ENCODE measurements at places on chromosomes 5 and 9. TPM values are rescaled to one million over a fixed set of nuclear protein-coding genes. Genes with fewer than 3 reads are reported as not detected.

The LCN9 gene
- total RNA-seq, result not detected

- no peaks in the 10 kb centered on the region for H3K36me3 ChIP-seq
- DNase-seq, result peak; percentile 27
- peaks cover 3% of the 10 kb centered on the region for H3K4me1 ChIP-seq
- no peak overlapping the region for H3K27ac ChIP-seq
- H3K4me3 ChIP-seq, result no peak overlapping the region
Measured at GRCh38 chr9:99296291-99296951, 74.3 kb downstream of the SEC61B start.

DNA sequence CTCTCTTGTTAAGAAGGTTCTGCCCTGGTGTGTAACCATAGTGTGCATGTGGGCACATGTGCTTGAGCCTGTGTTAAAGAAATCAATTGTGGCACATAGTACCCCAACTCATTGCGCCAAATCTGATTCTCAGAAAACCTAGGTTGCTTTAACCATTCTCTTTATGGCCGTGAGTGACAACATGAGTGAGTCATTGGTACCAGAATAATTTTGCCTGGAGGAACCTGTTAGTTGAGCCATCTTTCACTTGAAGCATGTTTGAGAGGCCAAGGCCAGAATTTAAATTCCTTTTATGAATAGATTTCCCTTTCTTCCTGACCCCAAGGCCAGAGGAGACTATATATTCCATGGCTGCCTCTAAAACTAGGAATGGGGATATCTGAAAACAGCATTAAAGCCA, 35.2 kb upstream of the SLC36A2 start:
- peaks cover 5% of the 10 kb centered on the region for H3K27me3 ChIP-seq
- H3K27ac ChIP-seq, result no peak overlapping the region
- no peak for DNase-seq

DNA sequence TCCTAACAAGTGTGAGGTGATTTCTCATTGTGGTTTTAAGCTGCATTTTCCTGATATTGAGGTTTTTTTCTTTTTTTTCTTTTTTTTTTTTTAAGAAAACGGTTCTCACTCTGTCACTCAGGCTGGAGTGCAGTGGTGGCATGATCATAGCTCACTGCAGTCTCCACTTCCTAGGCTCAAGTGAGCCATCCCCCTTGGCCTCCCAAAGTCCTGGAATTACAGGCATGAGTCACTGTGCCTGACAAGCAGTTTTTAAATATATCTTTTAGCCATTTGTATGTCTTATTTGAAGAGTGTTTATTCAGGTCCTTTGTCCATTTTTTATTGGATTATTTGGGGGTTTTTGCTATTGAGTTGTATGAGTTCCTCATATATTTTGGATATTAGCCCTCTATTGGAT, 53.8 kb downstream of the GCNT1 start:
- H3K36me3 ChIP-seq, result no peaks in the 10 kb centered on the region
- peaks cover 4% of the 10 kb centered on the region for H3K4me1 ChIP-seq
- no peak overlapping the region for H3K4me3 ChIP-seq
- no peak overlapping the region for H3K27ac ChIP-seq

DNA sequence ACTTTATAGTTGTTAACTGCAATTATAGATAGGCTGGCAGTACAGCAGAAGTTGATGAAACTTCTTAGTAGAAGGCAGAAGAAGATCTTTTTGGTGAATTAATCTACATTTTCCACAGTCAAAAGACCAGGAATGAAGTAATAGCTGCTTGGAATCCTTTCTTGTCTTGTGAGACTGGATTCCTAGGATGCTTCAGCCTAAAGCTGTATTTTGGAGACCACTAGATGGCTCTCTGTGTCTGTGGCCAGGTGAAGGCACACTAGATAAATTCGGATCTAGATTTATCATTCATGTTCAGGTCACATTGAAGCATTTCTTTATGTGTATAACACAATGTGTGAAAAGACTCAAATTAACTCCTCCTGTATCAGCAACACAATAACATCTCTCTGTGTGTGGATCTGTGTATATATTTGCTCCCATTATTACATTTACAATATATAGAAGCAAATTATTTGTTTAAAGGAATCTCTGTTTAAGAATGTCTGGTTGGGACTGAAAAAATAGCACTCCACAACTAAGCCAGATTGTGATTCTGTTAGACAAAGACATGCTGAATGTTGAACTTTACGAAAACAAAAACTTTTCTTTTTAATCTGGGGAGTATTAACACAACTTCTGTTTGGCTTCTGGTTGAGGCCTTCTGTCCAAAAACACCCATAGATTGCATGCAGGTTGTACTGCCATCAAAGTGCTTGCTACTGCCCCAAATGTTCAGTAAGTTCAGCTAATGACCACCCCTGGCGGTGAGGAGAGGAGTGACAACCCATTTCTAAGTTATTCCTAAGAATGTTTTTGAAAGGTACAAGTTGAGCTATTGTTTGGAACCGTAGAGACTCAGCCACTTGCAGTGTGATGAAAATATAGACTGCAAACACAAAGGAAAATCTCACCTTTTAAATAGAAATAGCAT, 10.6 kb downstream of the GRIN3A start:
- no peaks in the 10 kb centered on the region for H3K36me3 ChIP-seq
- no peaks in the 10 kb centered on the region for H3K4me1 ChIP-seq
- DNase-seq, result peak; percentile 14
- H3K4me3 ChIP-seq, result no peak overlapping the region
- H3K27ac ChIP-seq, result no peak overlapping the region

The SLCO6A1 gene
- total RNA-seq, result not detected

The NTRK2 gene
- 0.07 TPM for total RNA-seq

The ANXA2R gene
- 10.4 TPM for total RNA-seq

- peaks cover 42% of the 10 kb centered on the region for H3K4me1 ChIP-seq
- peaks cover 29% of the 10 kb centered on the region for H3K36me3 ChIP-seq
- no peaks in the 10 kb centered on the region for H3K27me3 ChIP-seq
- H3K27ac ChIP-seq, result peak overlapping the region; percentile 90
Measured at GRCh38 chr5:150000990-150001659, 586 bp downstream of the HMGXB3 start.

- no peaks in the 10 kb centered on the region for H3K36me3 ChIP-seq
- H3K4me1 ChIP-seq, result peaks cover 4% of the 10 kb centered on the region
Measured at GRCh38 chr9:91371894-91372293, 10.2 kb upstream of the AUH start.

- DNase-seq, result no peak
- no peak overlapping the region for H3K27ac ChIP-seq
- H3K4me1 ChIP-seq, result peaks cover 5% of the 10 kb centered on the region
- H3K4me3 ChIP-seq, result no peak overlapping the region
- H3K36me3 ChIP-seq, result no peaks in the 10 kb centered on the region
Measured at GRCh38 chr5:39578887-39579497, 154.2 kb upstream of the DAB2 start.

The LCN15 gene
- total RNA-seq, result not detected

The ECM2 gene
- not detected for total RNA-seq

The DOLK gene
- total RNA-seq, result 5.7 TPM

GRCh38 chr9:91043056-91043810, 241.6 kb downstream of the SYK start:
- H3K4me3 ChIP-seq, result no peak overlapping the region
- no peak overlapping the region for H3K27ac ChIP-seq
- peaks cover 61% of the 10 kb centered on the region for H3K4me1 ChIP-seq
- H3K27me3 ChIP-seq, result peaks cover 21% of the 10 kb centered on the region

DNA sequence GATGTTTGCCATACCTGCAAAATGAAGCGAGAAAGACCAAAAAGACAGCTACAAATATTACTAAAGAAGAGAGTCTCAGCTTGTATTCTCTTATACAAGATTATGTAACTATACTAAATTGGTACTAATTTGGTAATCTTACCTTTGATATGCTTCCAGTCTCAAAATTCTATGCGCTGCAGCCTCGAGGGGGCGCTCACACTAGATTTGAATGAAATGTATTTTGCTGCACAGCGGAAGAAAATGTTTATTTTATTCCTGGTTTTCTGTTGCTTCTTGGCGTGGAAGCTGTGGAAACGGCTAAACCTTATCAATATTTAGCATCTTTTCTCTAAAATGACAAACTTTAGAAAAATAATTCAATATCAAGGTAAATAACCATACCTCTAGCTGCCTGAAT, 267.0 kb upstream of the NUDT12 start:
- no peaks in the 10 kb centered on the region for H3K27me3 ChIP-seq
- H3K27ac ChIP-seq, result no peak overlapping the region
- H3K4me1 ChIP-seq, result no peaks in the 10 kb centered on the region
- DNase-seq, result peak; percentile 5
- H3K36me3 ChIP-seq, result no peaks in the 10 kb centered on the region

DNA sequence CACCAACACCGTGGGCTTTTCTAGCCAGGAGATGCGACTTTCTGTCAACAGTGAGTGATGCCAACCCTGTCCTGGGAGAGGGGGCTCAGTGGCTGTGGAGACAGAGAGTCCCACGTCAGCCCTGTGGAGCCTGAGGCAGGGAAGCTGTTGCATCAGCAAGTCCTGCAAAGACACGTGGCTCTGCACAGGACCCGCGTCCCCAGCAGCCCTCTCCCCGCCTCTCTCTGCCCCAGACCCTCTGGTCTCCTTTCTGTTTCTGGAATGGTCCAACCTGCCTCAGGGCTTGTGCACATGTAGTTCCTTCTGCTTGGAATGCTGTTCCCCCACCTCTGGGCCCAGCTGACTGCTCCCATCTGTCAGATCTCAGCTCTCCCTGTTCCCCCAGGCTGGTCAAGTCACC, 60.4 kb downstream of the HMCN2 start:
- DNase-seq, result no peak
- peaks cover 18% of the 10 kb centered on the region for H3K27me3 ChIP-seq

- H3K27me3 ChIP-seq, result no peaks in the 10 kb centered on the region
- DNase-seq, result no peak
- no peak overlapping the region for H3K27ac ChIP-seq
- H3K4me3 ChIP-seq, result no peak overlapping the region
- H3K4me1 ChIP-seq, result peaks cover 5% of the 10 kb centered on the region
Measured at GRCh38 chr9:85895685-85896084, 45.3 kb upstream of the NAA35 start.

DNA sequence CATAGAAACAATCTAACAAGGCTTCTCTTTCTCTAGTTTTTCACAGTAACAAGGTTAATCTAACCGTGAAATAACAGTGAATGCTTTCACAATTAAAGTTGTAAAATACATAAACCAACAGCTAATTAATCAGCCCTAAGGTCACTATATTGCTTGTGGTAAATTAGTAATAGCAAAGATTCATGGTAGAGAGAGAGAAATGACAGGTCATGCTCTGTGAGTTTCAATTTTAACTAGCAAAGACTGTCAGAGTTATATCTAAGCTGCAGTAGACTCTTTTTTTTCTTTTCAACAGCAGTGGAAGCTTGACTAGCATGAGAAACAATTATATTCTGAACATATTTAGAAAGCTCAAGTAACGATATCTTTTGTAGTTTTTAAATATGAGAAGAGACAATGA, 1068.0 kb downstream of the MAT2B start:
- no peak overlapping the region for H3K4me3 ChIP-seq
- no peaks in the 10 kb centered on the region for H3K36me3 ChIP-seq
- H3K4me1 ChIP-seq, result no peaks in the 10 kb centered on the region
- no peaks in the 10 kb centered on the region for H3K27me3 ChIP-seq
- H3K27ac ChIP-seq, result no peak overlapping the region

The ABCA1 gene
- 0.38 TPM for total RNA-seq

The GABRP gene
- not detected for total RNA-seq

- no peak overlapping the region for H3K4me3 ChIP-seq
- no peaks in the 10 kb centered on the region for H3K27me3 ChIP-seq
- H3K36me3 ChIP-seq, result no peaks in the 10 kb centered on the region
- no peak for DNase-seq
Measured at GRCh38 chr9:4339836-4340560, 40.1 kb upstream of the GLIS3 start.

- peaks cover 3% of the 10 kb centered on the region for H3K4me1 ChIP-seq
- H3K4me3 ChIP-seq, result no peak overlapping the region
- no peak overlapping the region for H3K27ac ChIP-seq
- no peaks in the 10 kb centered on the region for H3K27me3 ChIP-seq
- no peak for DNase-seq
- H3K36me3 ChIP-seq, result no peaks in the 10 kb centered on the region
Measured at GRCh38 chr9:6564868-6565267, 80.7 kb downstream of the GLDC start.

The EPB41L4B gene
- total RNA-seq, result 0.34 TPM

The CLTB gene
- 48.6 TPM for total RNA-seq

DNA sequence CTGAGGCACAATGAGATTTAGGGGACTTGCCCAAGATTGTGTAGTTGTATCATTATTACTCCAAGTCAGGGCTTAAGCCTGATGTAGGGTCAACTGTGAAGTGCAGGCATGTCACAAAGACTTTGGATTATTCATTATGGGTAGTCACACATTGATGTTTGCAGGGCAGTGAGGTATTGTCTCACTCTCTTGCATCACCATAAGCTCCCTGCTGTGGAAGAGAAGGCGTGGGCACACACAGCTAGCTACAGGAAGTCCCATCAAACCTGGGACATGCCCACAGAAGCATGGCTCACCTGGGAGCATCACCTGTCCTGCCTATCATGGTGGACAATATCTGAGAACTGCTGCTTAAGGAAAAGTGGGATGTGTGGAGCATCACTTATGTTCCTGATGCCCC, 42.1 kb downstream of the TMOD1 start:
- H3K27ac ChIP-seq, result no peak overlapping the region
- DNase-seq, result no peak
- H3K4me3 ChIP-seq, result no peak overlapping the region
- no peaks in the 10 kb centered on the region for H3K4me1 ChIP-seq

DNA sequence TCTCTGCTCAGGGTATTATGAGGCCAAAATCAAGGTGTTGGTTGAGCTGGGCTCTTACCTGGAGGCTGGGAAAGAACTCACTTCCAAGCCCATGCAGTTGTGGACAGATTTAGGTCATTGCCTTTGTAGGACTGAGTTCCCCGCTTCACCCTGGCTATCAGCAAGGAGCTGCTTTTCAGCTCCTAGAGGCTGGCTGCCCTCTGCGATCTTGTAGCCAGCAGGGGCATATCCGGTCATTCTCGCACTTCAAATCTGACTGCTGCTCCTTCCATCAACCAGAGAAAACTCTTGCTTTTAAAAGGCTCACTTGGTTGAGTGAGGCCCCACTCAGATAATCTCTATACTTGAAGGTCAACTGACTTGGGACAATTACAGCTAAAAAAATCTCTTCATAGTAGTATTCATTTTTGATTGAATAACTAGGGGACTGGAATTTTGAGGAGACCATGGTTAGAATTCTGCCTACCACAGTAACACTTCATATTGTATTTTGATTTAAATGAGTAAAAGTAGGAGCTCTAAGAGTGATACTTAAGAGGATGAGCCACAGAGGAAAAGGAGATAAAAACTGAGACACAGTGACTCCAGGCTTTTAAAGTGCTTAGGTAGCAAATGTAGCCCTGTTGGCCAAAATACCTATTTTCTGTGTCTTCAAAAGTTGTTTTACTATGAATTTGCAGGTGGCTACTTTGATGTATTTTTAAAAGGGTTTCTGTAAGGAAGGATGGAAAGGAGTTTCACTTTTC, 137.4 kb downstream of the CD180 start:
- no peak overlapping the region for H3K27ac ChIP-seq
- peaks cover 8% of the 10 kb centered on the region for H3K36me3 ChIP-seq
- no peak for DNase-seq
- peaks cover 8% of the 10 kb centered on the region for H3K4me1 ChIP-seq

GRCh38 chr5:23139338-23140171, 286.4 kb upstream of the CDH12 start:
- no peak overlapping the region for H3K4me3 ChIP-seq
- no peaks in the 10 kb centered on the region for H3K27me3 ChIP-seq
- H3K27ac ChIP-seq, result no peak overlapping the region
- no peaks in the 10 kb centered on the region for H3K4me1 ChIP-seq
- DNase-seq, result no peak

Data from activated CD8-positive, alpha-beta T cell treated with anti-CD3 and anti-CD28 coated beads for 36 hours (primary cell).